ENCODE measurements at places on chromosomes 7 and 10. TPM values are rescaled to one million over a fixed set of nuclear protein-coding genes. Genes with fewer than 3 reads are reported as not detected.

DNA sequence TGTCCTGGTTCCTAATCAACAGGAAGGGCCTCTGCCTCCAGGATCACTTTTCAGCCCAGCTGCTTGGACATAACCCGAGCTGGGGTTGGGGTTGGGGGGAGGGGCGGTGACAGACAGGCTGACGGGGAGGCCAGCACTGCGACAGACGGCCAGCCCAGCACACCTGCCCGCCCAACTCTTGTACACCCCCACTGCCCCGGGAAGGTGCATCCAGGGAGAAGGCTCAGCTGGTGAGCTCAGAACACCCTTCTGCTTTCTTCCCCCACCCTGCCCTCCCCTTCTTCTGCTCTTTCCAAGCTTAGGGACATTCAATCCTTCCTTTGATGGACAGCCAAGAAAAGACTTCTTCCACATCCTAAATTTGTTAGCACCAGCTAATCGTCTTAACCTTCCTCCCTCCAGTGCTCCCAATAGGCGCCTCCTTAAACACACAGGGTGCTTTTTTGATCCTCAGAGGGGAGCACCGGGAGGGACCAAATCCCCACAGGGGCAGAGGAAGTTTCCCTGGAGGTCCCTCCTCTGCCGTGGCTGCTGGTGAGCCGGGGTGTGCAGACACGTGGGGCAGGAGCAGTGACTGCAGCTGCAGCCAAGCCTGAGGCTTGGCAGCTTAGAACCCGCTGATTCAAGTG, 44.7 kb downstream of the COL13A1 start:
- no peak for DNase-seq

DNA sequence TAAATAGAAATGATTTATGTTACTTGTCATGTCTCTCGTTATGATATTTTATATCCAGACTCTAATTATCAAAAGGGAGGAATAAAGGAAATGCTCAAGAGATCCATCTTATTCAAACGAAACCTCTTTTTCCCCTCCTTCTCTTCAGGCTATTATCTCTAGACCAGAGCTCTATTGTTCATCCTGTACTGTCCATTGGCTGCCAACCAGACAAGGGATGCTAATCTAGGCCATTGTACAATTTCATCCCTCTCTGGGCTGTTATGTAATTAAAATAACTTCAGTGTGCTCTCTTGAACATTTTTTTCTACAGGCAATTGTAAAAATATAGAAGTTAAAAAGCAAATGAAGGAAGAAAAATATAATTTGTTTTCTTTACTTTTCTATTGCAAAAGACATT, 220.4 kb downstream of the HDAC9 start:
- DNase-seq, result no peak

- no peak for DNase-seq
Measured at GRCh38 chr7:151968357-151968756, 12.1 kb downstream of the GALNTL5 start.

DIP2C gene
- 18.8 TPM for polyA plus RNA-seq

GRCh38 chr10:97913193-97913592, 63.5 kb downstream of the GOLGA7B start:
- no peak for DNase-seq

DNA sequence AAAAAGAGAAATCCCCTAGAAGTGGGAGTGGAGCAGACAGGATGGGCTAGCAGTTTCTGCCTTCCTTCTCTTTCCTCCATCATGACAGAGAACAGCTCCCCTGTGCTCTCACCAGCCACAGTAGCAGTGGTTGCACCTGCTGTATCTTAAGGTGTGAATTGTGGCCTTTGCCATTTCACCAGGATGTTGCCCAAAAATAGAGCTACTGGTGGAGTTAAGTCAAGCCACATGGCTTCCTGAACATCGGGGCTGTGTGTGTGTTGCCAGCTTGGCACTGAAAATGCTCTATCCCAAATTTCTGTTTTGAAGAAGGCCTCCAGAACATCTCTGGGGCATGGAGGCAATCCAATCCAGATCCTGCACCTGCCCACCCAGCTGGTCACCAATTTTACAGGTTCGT, 348.7 kb downstream of the EXOC4 start:
- no peak for DNase-seq

- DNase-seq, result no peak
Measured at GRCh38 chr7:151936207-151936606, 20.0 kb upstream of the GALNTL5 start.

DNA sequence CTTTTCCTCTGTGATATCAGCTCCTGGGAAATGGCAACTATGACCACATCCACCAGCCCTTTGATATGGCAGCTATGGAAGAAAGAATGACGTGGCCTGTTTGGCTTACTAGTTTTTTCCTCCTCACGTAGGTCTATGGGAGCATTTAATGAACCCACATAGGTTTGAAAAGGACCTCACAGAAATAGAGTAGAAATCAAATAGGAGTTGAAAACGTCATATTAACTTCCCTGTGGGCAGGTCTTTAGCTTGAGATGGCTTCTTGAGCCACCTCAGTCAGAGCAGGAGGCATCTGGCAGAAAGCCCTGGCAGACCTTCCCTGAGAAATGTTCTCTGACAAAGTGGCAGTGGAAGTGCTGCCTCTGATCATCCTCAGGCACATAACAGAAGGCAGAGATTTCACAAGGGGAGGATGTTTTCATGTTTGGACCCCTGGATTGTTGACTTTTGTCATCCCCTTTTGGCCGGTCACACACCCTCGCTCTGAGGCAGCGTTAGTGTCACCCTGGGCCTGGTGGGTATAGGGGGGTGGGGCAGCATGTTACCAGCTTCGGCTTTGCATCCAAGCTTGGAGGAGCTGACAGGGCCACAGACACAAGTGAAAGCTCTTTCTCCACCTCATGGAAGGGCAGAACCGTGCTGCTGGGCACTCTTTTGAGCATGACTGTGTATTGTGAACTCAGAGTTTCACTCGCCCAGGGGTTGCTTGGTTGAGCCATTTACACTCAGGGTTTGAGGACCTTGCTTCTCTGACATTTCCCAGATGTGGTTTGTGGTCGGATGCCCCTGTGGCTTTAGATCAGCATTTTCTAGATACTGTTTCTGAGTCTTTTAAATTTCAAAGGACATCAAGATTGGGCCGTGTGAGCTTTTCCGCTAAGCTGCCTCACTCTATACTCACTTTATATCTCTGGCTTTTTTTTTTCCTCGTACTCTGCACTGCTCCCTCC, 184.2 kb downstream of the STK31 start:
- DNase-seq, result no peak

PTPN20 gene
- 3.5 TPM for polyA plus RNA-seq

- DNase-seq, result no peak
Measured at GRCh38 chr10:29785701-29786100, 150.9 kb upstream of the SVIL start.

- DNase-seq, result no peak
Measured at GRCh38 chr10:23614483-23614882, 175.6 kb downstream of the OTUD1 start.
